ENCODE measurements at places on chromosomes 7 and 10.

- DNase-seq: no peak
These were observed 59.0 kb downstream of the DOCK1 start for GRCh38 chr10:126964190-126964589.

DNA sequence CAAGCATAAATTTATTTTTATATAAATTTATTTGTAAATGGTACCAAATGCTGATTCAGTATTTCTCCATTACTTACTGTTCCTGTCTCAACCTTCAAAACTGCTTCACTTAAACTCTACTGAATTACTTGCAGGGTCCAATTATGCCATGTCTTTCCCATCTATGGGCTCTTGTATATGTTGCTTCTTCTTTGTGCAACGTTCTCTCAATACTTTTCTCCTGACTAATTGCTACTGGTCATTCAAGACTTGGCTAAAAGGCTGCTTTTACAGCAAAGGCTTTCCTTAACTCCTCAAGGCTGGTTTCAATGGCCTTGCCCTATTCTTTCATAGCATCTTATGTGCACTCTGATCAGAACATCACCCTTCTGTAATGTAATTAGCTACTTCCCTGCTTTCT lies 67.9 kb downstream of the RNLS start:
- no peak for DNase-seq

DNA sequence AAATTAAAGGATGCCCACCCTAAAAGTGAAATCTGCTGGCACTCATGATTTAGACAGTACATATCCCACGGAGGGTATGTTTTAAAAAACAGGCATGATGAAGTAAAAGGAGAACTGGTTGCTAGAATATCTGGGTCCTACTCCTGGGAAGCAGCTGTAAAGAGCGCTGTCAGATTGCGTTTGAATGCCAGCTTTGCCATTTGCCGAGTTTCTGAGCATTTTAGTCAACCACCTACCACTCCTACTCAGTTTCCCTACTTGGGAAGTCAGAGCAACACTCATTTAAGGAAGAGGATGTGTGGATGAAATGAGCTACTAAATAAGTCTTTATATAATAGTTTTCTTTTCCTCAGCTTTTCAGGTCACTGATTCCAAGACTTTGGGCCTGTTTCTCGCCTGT lies 1.1 kb upstream of the UMAD1 start:
- DNase-seq: no peak

DNA sequence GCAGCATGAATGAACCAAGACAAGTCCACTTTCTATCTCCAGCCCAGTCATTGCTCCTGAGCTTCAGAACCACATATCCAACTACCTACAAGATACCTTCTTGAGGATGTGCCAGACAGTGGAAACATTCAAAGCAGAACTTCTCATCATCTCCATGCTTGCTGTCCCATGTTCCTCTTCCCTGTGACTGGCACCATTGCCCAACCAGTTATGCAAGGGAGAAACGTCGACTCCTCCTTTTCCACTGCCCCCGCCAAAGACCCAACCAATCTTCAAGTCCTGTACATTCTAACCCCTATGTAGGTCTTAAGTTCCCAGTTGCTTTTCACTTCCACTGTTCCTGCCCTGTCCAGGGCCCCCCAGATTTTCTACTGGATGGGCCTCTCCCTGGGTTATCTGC lies 225.7 kb downstream of the RPS24 start:
- DNase-seq: no peak

- no peak for DNase-seq
These were observed 247.3 kb upstream of the PITRM1 start for GRCh38 chr10:3419719-3420495.

DNA sequence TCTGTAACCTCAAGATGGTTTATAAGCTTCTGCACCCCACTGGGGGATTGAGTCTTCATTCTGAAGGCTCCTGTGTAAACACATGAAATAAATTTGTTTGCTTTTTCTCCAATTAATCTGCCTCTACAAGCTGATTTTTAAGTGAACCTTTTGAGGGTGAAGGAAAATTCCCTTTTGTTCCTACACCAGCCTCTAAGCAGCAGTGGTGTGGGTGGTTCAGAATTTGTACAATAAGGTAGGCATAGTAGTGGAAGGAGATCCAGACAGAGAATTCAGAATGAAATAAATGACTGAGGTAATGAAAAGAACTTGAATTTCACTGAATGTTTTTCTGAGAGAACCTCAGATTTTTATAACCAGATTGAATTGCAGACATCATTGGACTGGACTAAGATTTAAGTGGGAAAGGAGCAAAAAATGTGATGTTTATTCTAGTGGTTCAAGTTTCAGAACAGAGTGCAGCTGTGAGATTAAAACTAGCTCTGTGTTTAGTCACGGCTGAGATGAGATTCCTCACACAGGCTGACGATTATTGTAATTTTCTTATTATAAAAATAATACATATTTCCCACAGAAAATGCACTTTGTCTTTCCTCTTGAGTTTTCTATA lies 1162.2 kb downstream of the TYW1 start:
- peak; percentile 32 for DNase-seq

DNA sequence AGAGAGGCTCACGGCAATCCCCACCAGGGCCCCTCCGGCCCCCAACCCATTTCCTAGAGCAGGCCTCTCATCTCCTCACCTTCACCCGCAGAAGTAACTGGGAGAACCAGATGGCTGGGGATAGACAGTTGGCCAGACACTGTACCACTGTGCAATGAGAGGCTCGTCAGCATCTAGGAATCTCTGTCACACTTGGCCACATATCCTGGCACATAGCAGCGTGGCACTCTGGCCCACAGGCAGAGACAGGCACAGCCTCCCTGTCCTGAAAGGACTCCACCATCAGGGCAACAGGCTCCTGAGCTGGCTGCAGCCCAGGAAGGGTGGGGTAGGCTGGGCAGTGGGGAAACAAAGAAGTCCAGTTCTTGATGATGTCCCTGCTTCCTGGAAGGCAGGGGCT lies 45.8 kb downstream of the C10orf143 start:
- no peak for DNase-seq

DNA sequence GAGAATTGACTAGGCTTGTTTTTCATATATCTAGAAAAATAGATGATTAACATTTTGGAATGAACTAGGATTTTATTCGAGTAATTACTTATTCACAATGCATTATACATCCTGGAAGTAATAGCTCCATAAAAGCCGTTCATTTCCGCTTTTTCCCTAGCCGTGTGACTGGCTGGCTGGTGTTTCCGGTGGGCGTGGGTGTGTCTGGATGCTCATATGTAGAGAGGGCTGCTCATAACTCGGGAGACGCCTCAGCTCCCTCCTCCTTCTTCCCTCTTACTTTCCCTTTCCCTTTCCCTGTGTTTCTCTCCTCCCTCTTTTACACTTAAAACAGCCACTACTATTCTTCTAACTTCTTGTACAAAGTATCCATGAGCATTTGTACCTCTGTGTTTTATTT lies 187.7 kb upstream of the VSTM2A start:
- DNase-seq: no peak

DNA sequence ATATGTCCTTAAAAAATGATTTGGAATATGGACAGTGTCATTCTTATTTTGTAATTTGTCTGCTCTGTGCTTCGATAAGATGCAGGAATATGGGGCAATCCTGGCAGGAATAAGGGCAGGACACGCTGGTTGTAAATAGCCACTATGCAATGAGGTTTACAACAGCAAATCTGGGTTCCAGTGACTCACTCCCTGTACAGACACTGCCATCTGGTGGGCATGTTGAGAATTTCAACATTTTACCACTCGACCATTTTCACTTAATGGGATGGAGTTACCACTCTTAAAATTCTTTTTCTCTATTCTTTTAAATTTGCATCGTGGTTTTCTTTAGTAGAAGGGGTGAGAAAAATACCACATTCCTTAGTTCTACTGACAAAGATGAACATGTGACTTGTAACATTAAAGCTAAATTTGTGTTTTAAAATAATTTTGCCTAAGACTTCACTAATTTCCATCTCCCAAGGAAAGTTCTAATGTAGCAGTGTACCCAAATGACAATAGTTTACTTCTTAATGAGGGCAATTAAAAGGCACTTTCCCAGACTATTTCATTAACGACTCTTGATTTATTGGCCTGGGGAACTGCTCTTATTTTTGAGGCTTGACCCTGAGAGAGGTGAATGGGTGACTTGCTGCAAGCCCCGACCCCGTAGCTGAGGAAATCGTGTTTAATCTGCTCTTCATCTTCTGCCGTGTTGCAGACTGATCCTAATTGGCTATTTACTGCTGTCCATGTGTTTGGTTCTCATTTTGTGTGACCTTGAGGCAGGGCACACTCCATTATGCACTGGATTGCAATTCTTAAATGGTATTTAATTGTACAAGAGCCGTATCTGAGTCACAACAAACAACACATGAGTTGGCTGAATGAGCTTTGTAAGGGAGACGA lies 173.6 kb upstream of the IMMP2L start:
- DNase-seq: peak; percentile 63

- peak; percentile 25 for DNase-seq
These were observed 1.1 kb downstream of the GRID1 start for GRCh38 chr10:86365346-86366032.

DNA sequence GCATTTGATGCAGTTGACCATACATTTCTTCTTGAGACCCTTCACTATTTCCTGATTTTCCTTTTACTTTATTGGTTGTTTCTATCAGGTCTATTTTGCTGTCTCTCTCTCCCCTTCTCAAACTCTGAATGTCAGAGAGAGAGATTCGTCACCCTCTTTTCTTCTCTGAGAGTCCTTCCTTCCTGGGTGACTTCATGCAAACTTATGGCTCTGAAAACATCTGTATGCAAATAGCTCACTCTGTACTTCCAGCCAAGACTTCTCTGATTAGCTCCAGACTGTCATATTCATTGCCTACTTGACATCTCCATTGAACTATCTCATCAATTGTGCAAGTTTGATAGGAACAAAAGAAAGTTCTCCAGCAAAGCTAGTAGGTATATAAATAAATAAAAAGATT lies 191.7 kb upstream of the KLF6 start:
- DNase-seq: no peak

- no peak for DNase-seq
These were observed 41.9 kb upstream of the ACSL5 start for GRCh38 chr10:112332022-112332421.

DNA sequence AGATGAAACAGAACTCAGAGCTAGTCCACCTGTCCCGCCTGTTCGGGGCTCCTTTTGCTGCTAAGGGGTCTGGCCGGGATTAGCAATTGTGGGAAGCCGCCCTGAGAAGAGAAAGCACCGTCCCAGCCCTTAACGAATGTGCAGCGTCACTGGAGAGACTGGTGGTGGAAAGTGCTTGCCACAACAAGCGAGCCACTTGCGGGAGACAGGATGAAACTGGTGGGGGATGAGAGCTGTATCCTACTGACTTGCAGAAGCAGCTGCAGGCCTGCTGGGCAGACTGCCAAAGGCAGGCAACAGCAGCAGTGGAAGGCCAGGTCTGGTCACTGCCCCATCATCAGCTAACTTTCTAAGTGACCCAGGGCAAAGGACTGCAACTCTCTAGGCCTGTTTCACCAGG lies 95.4 kb downstream of the FAM53B start:
- peak; percentile 85 for DNase-seq

GRCh38 chr10:97506199-97506991 lies 7.7 kb downstream of the UBTD1 start:
- DNase-seq: no peak

DNA sequence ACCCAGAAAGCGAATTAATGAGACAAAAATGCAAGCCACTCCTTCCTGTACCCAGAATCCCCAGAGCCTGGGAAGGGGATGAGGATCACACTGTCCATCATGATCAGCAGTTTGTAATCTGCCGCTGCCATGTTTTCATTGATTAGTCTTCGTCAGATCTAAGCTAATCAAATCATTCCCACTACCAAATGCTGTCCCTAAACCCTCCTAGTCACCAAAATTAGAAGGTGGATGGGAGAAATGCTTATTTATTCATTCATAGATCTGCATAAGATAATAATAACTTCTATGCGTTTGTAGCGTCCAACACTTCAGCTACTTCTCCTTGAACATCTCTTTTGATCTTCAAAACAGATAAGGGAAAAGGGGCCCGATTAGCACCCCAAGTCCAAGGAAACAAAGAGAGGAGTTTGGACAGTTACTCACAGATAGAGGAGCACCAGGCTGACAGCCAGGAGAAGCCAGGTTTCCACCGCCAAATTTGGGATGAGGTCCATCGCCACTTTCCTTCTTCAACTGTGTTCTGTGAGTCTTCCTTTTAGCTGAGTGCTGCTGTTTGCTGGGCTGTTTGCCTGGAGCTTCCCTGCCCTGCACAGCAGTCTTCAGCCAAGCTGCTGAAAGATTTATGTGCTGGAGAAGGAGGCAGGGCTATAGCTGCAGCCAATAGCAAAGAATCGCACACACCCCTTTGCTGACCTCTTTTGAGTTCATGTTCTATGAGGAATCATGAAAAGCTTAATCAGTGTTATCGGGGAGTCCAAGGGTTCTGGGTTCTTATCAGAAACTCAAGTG lies at the start of gene CYP3A5:
Gene CYP3A5 (minus strand): TSS at position 597 of the 792 bp plus-strand sequence. CDS start 100 bp downstream, at position 497.
- no peak for DNase-seq

- DNase-seq: no peak
These were observed 1.8 kb downstream of the IGFBP3 start for GRCh38 chr7:45919231-45919784.

DNA sequence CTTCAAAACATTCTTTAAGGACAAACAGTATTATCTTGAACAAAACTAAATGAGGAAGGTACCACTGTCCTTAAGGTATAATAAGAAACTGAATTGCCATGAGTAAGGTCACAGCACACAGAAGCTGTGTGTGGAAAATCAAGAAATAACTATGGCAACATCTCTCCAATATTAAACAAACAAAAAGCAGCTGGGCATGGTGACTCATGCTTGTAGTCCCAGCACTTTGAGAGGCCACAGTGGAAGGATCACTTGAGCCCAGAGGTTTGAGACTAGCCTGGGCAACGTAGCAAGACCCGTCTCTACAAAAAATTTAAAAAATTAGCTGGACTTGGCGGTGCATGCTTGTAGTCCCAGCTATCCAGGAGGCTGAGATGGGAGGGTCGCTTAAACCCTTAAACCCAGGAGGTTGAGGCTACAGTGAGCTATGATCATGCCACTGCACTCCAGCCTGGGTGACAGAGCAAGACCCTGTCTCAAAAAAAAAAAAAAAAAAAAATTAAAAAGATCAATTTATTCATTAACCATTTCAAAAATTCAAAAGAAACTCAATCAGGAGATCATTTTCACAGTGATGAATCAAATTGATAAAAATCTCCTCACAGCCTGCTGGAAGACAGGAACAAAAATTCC lies 195.4 kb downstream of the SKIDA1 start:
- peak; percentile 77 for DNase-seq

- DNase-seq: no peak
These were observed 469 bp upstream of the NOC3L start for GRCh38 chr10:94363251-94363565.

- DNase-seq: no peak
These were observed 21.6 kb downstream of the NT5C3A start for GRCh38 chr7:33040803-33041516.
